ENCODE measurements at places on chromosomes 5 and 9. TPM values are rescaled to one million over a fixed set of nuclear protein-coding genes. Genes with fewer than 3 reads are reported as not detected.

The UBE2QL1 gene
- not detected for total RNA-seq

- no peak overlapping the region for H3K4me3 ChIP-seq
- peaks cover 77% of the 10 kb centered on the region for H3K4me1 ChIP-seq
- H3K36me3 ChIP-seq: peaks cover 56% of the 10 kb centered on the region
- DNase-seq: no peak
- no peaks in the 10 kb centered on the region for H3K27me3 ChIP-seq
- H3K27ac ChIP-seq: peak overlapping the region; percentile 98
Measured at GRCh38 chr5:159181152-159181551, 28.2 kb downstream of the RNF145 start.

DNA sequence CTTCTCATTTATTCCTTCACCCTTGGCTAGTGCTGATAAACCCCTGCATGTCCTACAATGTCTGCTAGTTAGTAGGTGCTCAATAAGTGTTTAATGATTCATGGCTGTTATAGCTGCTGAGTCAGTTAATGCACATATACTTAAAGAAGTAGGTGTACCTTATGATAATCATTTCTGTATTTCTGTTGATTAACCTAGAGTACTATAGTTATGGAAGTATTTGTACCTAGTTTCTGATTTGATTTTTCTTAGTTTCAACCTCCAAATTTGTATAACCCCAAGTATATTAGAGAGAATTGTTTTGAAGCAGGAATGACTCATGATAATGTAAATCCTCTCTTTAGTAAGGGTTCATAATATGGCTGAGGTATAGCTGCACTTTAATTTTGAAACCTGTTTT, 8.9 kb downstream of the SMAD5 start:
- H3K27me3 ChIP-seq: no peaks in the 10 kb centered on the region
- H3K27ac ChIP-seq: no peak overlapping the region
- H3K4me1 ChIP-seq: peaks cover 3% of the 10 kb centered on the region
- H3K4me3 ChIP-seq: no peak overlapping the region

DNA sequence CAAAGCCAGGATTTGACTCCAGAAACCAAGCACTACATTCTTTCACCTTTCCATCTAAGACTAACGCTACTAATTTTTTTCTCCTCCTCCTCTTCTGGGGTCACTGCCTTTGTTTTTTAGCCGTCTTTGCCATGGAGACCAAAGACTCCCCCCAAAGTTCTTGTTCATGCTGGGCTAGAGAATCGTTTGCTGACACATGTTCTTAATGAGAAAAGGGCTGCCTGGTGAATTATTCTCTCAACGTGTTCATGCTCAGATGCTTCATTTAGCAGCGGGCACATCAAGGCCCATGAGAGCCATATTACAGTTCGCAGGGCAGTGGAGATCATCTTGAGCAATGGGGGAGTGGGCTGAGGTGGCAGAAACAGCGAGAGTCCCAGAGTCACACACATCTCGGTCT, 134.9 kb downstream of the SLIT3 start:
- H3K36me3 ChIP-seq: no peaks in the 10 kb centered on the region
- H3K4me3 ChIP-seq: no peak overlapping the region
- peaks cover 50% of the 10 kb centered on the region for H3K4me1 ChIP-seq
- no peaks in the 10 kb centered on the region for H3K27me3 ChIP-seq
- no peak overlapping the region for H3K27ac ChIP-seq
- no peak for DNase-seq
